ENCODE measurements at places on chromosomes 11 and 22.

- DNase-seq, result no peak
Measured at GRCh38 chr11:6268820-6269219, 9.2 kb downstream of the CCKBR start.

DNA sequence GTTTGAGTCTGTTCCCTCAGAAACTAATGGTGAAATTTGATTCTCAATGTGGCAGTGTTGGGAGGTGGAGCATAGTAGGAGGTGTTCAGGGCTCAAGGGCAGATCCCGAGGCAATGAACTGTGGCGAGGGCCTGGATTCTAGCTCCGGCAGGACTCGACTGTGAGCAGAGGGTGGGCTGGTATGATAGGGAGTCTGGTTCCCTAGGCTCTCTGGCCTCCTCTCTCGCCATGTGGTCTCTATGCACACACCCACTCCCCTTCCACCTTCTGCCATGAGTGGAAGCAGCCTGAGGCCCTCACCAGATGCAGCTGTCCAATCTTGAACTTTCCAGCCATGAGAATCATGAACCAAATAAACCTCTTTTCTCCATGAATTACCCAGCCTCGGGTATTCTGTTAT lies 32.3 kb downstream of the ATP6V1E1 start:
- no peak for DNase-seq

DNA sequence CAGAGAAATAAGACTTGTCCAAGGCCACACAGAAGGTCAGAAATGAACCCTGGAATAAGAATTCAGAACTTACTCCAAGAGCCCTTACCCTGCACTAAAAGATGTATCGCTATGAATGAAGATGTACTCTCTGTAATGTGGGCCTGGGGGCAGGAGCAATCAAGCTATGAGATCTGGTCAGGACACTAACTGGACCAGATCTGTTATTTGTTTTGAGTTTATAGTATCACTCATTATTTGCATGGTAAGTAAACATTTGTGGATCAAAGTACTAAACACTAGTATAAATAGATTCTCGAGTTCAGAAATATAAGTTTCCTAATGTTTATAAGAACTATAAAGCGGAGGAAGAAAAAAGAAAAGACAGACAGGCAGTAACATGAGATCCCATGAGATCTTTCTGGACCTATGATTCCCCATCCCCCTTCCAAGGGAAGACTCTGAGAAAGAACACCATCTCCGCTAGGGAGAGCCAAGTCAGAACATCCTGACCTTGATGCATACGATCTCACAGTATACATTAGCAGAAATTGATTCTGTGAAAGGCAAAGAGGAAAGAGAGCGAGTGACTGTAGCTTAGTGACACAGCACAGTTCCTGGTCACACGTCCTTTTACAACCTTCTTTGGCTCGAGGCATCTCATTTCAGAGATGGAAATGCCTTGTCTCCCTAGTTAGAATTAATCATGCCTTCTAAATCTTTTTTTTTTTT lies 71.2 kb downstream of the USP35 start:
- no peak for DNase-seq

- DNase-seq, result peak; percentile 91
Measured at GRCh38 chr11:96199563-96200025, 143.4 kb downstream of the MAML2 start.

GRCh38 chr22:43014869-43015676 lies at the start of gene PACSIN2:
PACSIN2 (minus strand) TSS chr22:43015149; CDS start chr22:42912080, 103,069 bp downstream.
- DNase-seq, result peak; percentile 99

- no peak for DNase-seq
Measured at GRCh38 chr11:102564110-102564509, 33.6 kb upstream of the MMP7 start.

DNA sequence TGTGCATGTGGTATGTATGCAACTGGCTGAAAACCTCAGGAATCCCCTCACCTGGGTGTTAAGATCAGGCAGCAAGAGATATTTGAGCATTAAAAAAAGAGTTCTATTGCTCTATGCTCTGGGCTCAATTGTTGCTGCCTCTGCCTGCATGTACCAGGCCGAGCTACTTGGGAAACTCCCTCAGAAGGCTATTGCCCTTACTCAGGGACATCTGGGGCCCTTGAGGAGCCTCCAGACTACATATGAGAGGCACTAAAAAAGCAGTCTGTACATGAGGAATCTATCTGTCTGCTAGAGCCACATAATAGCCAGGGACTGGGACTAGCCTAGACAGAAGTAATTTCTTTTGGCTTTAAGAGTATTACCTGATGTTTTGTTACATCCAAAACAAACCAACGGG lies 120.1 kb downstream of the SWAP70 start:
- DNase-seq, result no peak

GRCh38 chr22:17121233-17122195 lies at the start of gene TMEM121B:
TMEM121B (minus strand) TSS chr22:17121360; CDS start chr22:17121127, 233 bp downstream.
- DNase-seq, result peak; percentile 36

GRCh38 chr11:15101072-15101709 lies 13.5 kb upstream of the INSC start:
- DNase-seq, result peak; percentile 65

DNA sequence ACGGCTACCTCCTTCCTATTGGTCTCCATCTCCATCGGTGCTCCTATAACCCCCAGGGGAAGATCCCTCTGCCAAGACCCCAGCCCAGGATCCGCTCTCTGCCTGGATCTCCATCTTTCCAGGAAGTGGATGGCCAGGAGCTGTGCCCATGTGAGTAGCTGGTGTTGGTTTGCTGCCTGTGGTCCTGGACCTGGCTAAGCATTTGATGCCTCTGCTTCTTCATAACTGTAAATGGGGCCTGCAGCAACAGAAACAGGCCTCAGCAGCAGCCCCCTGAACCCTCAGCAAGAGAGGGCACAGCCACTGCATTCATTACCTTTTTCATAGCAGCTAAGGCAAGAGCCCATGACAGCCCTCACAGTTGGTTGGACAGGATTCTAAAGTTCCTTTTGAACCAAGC lies 26.6 kb upstream of the CSNK2A3 start:
- DNase-seq, result no peak

DNA sequence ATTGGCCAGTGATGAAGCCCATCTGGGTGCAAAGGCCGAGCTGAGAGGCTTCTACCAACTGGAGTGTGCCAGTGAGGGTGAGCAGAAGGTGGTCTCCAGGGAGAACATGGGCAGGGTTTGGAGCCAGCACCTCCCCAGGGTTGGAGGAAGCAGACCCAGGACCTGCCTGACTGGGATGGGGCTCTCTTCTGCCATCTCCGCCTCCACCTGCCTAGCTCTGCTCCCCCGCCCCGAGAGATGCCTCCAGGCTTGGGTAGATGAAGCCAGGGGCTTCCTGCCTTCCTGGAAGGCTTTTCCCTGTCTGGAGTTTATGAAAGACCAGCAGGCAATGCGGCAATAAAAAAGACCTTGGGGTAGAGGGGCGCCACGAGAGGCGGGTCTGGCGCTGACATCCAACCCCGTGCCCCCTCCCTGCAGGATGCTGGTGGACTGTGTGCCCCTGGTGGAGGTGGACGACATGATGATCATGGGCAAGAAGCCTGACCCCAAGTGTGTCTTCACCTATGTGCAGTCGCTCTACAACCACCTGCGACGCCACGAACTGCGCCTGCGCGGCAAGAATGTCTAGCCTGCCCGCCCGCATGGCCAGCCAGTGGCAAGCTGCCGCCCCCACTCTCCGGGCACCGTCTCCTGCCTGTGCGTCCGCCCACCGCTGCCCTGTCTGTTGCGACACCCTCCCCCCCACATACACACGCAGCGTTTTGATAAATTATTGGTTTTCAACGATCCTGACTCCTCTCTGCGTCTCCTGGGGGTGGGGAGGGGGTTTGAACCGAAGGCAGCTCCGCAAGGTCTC lies 3.3 kb downstream of the SELENOM start:
- no peak for DNase-seq

DNA sequence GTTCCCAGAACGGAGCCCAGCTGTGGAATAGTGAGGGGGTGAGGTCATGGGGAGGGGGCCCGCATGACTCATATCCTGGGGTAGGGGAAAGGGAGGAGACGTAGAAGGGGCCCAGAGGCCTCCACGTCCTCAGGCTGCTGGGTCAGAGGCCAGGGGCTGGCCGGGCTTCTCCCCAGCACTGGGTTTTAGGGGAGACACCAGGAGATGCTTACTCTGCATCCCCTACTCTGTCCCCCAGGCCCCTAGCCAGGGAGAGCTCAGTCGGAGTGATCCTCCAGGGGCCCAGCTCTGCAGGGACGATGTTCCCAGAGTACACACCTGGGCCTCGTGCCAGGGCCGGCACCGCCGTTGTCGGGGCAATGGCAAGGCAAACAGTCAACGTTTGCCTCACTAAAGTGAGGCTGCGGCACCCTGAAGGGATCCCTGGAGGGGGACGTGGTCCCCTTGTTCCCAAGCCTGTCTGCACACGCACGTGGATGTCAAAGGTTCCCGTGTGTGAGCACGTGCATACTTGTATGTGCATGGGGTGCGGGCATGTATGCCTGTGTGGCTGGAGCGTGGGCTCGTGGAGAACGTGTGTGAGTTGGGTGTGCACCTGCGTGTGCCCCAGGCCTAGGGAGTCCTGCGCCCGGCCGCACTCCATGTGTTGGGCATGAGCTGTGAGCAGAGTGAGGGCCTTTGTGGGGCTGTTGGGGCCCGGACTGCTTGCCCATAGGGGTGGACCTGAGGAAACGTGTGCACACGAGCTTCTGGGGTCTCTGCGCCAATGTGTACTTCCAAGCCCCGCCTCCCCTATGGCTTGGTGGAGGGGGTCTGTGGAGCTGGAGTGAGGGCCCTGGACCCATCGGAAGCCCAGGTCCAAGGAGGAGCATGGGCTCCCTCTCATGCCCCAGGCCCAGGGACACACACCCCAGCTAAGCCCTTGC lies 14.2 kb downstream of the PRR33 start:
- DNase-seq, result peak; percentile 35

- no peak for DNase-seq
Measured at GRCh38 chr11:48111891-48112290, 104.7 kb upstream of the OR4B1 start.

- peak; percentile 29 for DNase-seq
Measured at GRCh38 chr11:104073950-104074705, 37.7 kb downstream of the DDI1 start.

DNA sequence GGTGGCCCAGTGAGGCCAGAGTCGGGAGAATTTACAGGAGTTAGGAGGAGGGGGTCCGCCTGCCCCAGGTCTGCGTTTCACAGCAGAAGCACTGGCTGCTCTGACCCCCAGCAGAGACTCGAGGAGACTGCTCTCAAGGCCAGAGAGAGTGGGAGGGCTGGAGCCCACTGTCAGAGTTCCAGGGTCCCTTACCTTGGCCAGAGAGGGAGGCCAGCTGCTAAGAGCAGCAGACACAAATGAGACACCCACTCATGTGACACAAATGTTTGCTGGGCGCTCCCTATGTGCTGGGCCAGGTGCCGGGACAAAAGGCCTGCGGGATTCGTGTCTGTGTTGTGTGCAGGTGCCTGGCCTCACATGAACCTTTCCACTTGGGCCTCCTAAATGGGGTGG lies 2.8 kb upstream of the TNFRSF13C start:
- DNase-seq, result no peak

DNA sequence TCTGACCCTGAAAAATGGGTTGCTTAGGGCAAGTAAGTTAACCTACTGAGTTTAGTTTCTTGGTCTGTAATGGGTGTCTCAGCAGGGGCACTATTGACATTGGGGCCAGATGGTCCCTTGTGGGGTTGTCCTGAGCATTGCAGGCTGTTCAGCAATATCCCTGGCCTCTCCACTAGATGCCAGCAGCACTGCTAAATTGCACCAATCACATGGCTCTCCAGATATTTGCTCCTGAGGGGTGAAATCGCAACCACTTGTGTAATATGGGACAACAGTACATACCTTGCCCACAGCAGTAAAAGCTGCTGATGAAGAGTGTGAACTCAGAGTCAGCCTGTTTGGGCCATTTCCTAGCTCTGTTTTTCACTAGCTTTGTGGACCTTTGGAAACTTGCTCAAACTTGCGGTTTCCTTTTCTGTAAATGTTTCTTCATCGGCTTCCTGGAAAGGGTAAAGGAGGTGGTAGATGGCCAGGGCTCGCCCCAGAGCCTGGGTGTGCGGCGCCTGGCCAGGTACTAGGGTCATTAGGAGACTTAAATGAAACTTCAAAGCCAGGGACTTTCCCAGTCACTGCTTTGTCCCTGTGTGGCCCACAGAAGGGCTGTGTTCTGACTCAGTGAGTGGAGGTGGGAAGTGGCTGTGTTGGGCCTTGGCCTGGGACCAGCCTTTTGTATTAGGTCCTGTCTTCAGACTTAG lies 13.0 kb downstream of the NCF4 start:
- DNase-seq, result peak; percentile 33

- no peak for DNase-seq
Measured at GRCh38 chr11:2131371-2132236, 7.6 kb downstream of the IGF2 start.

GRCh38 chr11:2480874-2481220 lies 36.0 kb downstream of the KCNQ1 start:
- DNase-seq, result no peak

GRCh38 chr11:102345904-102346303 lies 1.1 kb upstream of the BIRC2 start:
- DNase-seq, result peak; percentile 67

All from brain microvascular endothelial cell (primary cell).